Activated CD8-positive, alpha-beta T cell treated with anti-CD3 and anti-CD28 coated beads, Interleukin-2, amount 10 ng/mL, durations not matched to agents 7 days and 5 days (primary cell): ENCODE measurements at places on chromosomes 2 and 18. TPM values are rescaled to one million over a fixed set of nuclear protein-coding genes. Genes with fewer than 3 reads are reported as not detected.

- no peak for DNase-seq
Measured at GRCh38 chr2:70085711-70086277, 1.5 kb upstream of the PCBP1 start.

- no peak for DNase-seq
Measured at GRCh38 chr2:153403940-153404339, 74.6 kb downstream of the RPRM start.

DNA sequence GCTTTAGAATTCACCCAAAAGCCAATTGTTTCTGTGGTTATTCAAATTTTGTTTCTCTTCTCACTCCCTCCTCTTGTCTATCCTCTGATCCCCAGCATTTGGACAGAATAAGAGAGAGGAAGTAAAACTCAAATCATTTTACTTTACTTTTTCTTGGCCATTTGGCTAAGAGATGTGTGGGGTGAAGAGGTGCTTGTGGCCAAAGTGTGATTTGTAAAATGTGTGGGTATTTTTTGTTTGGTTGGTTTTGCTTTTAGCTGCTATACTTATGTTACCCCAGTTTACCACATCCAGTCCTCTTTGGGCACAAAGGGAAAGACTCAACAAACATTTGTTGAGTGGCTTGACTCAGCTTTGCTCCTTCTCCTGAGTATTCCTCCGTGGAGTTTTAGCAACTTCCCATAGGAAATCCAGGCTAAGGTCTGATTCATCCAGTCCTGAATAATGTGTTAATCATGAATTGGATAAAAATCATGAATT, 109.1 kb upstream of the CYP1B1 start:
- DNase-seq, result peak; percentile 26

- no peak for DNase-seq
Measured at GRCh38 chr2:191631754-191632153, 46.2 kb upstream of the NABP1 start.

- DNase-seq, result no peak
Measured at GRCh38 chr2:31196622-31197021, 20.7 kb downstream of the CAPN14 start.

The ASB18 gene
- total RNA-seq, result not detected

The AQP4 gene
- not detected for total RNA-seq

The ZSWIM2 gene
- total RNA-seq, result not detected
